OCI-LY7 (cell line): ENCODE measurements at places on chromosomes 5 and 9.

DNA sequence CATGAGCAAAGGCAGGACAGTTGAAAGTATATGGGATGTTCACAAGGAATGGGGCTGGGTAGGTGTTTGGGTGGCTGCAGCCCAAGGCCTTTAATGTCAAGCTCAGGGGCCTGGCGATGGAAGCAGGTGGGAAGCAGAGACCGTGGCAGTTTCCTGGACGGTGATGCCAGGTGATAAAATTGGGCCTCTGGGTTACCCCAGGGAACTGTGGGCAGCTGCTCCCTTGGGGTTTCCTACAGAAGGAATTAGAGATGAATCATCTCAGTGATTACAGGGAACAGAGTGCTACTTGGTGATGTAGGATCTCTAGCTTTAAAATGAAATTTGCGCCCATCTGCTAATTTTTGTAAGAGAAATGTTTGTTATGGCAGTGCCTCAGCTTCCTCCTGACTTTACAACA, 39.2 kb downstream of the TSTD2 start:
- no peak for DNase-seq

DNA sequence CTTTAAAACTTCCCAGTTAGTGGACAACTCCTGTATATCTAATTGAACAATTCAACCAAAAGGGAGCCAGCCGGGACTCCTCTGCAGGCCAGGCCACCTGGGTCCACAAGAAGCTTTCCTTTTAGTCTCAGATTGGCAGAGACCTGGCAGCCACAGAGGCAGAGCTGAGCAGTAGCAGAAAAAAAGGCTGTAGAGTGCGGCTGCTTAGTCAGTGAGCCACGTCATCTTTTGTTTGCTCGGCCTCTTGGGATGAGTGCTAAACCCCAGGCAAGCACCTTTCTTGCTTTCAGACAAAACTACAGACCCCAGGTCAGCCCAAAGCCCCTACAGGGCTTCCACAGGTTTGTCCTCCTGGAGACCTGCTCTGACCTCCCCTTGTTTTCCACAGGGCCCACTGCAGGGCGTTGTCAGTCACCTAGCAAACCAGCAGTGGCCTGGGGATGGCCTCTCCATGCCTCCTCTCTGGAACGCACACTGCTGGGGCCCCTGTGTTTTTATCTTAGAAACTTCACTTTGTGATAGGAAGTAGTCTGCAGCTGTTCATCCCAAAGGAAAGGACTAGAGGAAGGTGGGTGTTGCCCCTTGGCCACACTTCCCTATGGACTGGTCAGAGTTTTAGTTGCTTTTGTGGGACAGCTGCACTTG, 49.9 kb downstream of the SHB start:
- DNase-seq = no peak

DNA sequence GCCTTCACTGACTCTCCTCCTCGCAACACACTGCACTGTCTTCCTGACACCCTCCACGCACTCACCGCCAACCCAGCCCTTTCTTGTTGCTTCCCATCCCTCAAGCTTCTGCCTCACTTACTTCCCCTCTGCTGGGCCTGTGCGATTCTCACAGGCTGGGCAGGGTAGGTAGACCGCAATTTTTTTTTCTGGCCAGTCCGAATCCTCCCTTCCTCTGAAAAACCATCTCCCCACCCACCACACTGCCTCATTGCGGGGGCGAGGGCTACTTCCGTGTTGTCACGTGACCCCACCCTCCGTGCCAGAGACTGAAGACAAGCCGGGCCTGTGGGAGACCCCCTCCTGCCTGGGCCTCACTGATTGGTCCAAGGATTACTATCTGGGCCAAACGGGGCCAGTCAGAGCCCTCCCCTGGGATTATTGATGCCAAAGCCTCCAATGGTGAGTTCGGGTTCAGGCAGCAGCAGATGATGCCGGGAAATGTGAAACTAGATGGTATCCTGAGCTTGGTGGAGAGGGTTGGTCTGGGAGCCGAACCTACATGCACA, 73.1 kb downstream of the STK10 start:
- DNase-seq = peak; percentile 96

DNA sequence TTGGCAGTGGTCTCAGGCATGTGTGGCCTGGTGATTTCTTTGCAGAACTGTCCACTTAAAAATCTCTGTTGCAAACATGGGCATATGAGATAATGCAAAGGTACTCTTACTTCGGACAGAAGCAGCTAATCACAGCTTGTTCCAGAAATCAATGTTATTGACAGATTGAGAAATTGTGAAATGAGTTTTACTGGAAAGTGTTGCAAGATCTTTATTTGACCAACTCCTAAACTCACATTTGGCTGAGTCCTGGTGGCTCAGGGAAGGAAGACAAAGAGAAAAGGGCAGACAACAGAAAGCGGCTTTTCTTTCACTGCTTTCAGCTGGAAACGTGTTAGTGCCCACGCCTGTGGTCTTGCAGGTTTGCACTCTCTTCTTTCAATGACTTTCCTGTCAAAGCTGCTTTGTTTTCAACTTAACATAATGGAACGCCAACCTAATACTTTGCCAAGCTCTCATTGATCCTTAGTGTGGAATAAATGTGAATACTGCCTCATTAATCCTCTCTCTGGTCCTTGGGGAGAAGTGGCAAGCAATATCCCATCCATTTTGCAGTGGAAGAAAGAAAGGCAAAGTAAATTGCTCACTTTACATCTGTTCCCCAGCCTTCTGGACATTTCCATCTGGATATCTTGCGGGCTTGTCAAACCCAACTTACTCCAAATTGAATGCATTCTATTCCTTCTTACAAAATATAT, 586.4 kb downstream of the LRRC70 start:
- no peak for DNase-seq

DNA sequence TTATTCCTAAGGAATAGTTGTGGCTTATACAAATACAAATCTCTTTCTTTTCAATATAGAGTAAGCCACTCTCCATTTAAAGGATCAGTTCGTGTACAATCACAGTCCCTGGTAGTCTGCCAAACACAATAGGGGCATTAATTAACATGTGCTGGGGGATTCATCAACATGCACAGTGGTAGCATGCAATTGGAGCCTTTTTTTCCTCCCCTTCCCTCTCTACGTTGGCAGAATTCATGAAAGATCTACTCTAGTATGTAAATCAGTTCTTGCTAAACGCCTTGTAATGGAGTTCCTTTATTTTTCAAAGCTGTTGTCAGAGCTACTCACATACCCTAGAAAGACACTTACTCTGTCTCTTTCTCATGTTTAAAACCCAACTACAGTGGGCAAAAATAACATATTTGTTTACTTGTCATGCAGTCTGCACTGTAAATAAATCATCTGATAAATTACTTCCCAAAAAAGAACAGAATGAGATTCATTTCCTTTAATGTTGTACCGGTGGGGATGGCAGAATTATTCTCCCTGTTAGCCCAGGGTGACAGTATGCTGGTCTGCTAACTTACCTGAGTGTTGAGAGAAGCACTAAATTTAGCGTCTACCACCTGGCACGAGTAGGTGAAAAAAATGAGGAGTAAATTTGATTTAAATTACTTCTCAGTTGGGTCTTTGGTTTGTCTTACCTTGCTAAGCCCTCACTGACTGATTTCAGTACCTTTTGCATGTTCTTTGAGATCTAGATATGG, 341.5 kb upstream of the CCNH start:
- no peak for DNase-seq

GRCh38 chr9:114737118-114737517, 55.1 kb upstream of the TEX48 start:
- DNase-seq = no peak

- no peak for DNase-seq
Observed at GRCh38 chr5:119212676-119213075, 141.8 kb downstream of the DMXL1 start.

GRCh38 chr9:2299156-2299842, 284.2 kb downstream of the SMARCA2 start:
- DNase-seq = no peak

DNA sequence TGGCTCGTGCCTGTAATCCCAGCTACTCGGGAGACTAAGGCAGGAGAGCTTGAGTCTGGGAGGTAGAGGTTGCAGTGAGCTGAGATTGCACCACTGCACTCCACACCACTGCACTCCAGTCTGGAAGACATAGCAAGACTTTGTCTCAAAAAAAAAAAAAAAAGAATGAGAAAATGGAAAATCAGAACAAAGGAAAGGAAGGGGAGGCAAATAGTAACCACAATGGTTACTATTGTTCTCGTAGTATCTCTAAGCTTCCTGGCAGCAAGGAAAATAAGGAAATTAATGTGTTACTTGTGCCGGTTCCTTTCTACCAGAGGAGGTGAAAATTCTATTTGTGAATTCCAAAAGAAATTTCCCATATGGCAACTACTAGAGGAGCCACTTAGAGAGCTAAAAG, 48.5 kb upstream of the BNC2 start:
- DNase-seq = no peak

DNA sequence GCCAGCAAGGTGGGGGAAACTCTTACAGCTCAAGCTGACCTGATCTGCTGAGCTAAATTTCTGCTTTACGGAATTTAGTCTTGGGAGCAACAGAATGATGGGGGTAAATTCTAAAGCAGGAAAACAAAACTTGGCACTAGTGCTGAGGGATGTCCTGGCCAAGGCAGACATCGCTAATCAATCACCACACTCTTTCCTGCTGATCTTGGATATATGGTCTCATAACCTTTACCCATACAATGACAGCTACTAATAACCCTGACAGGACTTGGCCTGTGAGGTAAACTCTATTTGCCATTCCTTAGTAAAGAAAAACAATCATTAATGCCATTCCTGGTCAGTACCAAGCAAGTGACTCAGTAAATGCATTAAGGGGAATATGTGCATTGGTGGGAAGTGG, 51.5 kb downstream of the PPARGC1B start:
- DNase-seq = no peak
